ENCODE measurements at places on chromosomes 7 and 10.

DNA sequence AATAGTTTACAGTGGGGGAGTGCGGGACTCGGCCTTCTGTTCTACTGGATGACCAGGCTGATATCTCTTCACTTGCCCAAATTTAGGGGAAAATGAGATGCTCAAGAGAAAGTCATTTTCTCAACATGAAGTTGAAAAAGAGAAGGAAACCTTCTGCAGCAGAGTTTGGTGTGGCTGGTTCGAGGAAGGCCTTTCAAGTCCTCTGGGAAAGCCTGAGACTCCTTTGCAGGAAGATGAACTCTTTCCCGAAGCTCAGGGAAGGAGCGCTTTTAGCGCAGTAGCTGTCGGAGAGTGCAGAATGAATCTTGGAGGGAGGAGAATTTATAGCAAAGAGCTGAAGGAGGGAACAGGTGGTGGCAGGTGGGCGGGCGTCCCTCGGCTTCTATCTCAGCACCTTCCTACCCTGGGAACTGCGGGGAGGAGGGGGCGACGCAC is at the start of gene ATOH7:
Gene ATOH7 (minus strand): TSS at position 297 of the 435 bp plus-strand sequence. CDS start 436 bp downstream, outside the sequence.
- DNase-seq = no peak

DNA sequence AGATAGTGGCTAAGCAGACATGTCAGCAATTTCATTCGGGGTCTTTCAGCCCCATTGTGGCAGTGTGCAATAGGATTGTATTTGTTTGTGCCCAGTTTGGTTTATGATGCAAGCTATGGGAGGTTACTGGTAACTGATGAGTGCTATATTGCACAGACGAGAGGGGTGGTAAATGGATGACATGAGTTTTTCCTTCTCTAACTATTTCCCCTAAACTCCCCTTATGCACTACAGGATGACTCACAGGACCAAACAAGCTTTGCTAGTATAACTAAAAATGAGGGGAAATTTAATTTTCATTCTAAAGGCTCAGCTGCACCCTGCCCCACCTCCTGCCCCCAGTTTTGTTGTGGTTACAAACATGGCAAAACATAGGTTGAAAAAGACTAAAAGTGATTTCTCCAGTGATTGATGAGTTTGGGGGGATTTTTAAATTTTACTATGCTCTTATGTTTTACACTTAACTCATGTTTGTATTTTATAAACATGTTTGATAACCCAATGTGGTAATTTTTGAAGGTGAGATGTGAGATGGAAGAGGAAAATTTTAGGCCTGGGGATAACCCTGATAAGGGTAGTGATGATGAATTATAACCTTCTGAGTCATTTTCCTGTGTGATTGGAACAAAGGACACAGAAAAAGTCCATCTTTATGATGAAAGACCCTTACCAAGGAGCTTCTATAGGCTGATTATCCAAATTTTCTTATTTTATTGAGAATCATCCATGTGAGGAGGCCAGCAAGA is 60.8 kb upstream of the NAMPT start:
- DNase-seq = no peak

DNA sequence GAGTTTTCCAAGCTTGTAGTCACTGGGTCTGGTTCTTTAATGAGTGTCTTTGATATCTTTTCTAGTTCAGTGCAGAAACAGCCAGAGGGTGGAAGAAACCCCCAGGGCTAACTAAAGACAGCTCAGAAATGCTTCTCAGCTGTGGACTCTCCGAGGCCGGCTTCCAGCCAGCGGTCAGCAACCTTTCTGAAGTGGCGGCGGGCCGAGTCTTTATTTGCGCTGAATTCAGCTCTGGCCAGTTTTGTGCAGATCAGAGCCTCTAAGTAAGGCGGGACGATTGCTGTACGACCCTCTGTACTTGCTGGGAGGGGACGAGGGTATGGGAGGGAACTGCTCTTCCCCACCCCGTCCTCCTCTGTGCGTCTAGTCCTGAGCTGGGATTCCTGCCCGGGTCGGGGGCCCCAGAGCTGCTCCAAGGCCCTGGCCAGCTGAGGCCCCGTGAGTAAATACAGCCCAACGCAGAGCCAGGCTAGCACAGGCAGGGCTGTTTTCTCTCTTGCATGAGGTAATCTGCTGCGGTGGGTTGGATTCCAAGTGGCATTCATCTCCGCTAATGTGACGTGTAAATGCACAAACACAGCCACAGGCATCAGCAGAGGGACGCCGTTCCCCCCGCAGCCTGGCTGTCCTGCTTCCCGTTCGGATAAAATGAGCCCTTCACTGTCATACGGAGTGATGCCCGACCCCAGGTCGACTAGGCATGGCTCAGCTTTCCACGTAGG is 159.8 kb downstream of the PIP4K2A start:
- no peak for DNase-seq

- DNase-seq = no peak
Measured at GRCh38 chr7:71480791-71481190, 348.8 kb downstream of the GALNT17 start.

DNA sequence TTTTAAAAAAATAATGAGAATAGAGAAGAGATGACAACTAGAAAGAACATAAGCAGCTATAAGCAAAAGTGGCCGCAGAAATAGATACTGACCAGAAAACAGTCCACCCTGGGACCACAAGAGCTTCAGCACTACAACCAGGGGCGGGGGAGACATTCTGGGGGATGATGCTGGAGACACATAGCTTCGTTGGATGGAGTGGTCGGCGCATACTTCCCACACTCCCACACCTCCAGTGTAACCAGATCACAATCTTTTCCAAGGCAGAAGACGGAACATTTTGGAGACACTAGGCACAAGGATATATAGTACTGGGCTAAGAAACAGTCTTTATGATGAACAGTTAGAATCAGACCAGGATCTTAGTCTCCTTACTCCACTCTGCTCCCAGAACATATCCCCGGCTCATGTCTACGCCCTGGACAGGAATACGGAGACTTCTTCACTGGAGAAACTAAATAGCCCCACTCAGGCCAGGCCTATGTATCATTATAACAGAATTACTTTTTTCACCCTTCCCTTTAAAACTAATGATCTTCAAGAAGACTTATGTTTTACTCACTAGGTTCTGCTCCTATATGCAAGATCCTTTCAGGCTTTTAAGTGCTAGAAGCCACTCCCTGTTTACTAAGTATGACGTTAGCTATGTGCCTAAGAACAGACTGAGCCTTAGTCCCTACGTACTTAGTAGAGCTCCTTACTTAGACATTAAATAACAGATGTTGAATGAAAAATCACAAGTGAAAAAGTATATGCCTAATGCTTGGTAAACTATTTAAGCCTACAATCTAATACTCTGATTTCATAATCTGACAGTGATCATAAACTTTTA is 169.6 kb downstream of the SRPK2 start:
- DNase-seq = no peak

DNA sequence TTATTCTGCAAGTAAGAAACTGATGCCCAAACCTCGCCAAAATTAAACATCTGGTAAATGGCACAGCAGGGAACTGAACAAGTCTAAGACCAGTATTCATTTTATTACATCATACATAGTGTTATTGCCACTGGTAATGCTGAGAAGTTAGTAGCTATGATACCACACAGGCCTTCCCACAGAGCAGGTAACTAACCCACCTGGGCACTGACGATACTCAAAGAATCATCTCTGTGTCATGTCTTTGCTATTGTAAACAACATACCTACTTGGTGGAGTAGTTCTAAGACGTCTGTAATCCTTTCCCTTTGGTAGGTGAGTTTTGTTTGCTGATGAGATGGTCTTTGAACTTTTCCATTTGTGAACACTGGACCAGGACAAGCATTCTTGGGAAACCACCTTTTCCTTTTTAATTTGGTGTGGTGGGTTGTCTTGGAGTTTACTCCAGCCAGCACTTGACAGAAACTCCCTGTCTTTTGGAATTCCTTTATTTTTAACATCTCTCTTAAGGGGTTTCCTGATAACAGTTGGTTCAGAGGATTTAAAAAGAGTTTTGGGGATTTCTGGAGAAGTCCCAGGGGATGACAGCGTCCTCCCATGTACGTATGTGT is 40.9 kb downstream of the PDSS1 start:
- DNase-seq = no peak

GRCh38 chr10:123536176-123536845 is 129.8 kb upstream of the GPR26 start:
- no peak for DNase-seq

- no peak for DNase-seq
Measured at GRCh38 chr10:49736564-49737113, 25.5 kb downstream of the OGDHL start.

GRCh38 chr10:86942441-86943315 is 14.7 kb downstream of the MMRN2 start:
- no peak for DNase-seq

DNA sequence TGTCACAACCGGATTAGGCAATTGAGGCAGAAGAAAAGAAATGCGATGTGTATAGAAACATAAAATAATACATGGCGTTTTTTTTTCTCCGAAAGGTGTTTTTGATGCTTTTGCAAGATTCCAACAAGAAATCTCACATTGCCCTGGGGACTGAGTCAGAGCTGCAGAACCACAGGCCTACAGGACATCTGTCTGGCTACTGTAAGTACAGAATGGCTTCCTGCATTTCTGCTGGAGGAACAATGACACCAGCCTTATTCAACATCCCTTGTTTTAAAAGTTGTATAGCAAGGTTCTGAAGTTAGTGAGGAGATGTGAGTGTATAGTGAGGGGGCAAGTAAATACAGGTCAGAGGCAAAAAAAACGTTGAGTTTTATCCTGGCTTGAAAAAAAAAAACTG is 256.4 kb downstream of the ABCA13 start:
- no peak for DNase-seq

GRCh38 chr10:31602541-31603234 is 283.7 kb downstream of the ZEB1 start:
- DNase-seq = no peak

- DNase-seq = no peak
Measured at GRCh38 chr10:86373828-86374227, 7.2 kb upstream of the GRID1 start.

DNA sequence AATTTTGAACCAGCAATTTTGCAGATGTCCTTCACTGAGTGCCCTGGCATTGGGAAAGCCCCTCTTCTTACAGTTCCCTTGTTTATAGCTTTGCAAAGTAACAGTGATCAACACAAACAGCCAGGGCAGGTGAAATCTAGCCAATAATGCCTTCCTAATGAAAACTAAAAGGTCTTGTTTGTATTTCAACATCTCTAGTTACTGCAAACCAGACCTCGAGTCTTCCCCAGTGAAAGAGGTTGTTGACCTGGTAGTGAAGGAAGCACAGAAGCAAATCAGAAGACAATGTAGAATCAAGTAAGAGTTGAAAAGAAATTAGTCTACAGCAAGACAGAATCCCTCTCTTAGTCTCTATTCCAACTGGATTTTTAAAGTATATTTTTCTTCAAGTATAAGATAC is 231.2 kb downstream of the SNX13 start:
- DNase-seq = no peak
